GM18507 (cell line): ENCODE measurements at places on chromosomes 2 and 18.

GRCh38 chr2:240705204-240705791, 13.6 kb downstream of the AQP12A start:
- no peak for DNase-seq

DNA sequence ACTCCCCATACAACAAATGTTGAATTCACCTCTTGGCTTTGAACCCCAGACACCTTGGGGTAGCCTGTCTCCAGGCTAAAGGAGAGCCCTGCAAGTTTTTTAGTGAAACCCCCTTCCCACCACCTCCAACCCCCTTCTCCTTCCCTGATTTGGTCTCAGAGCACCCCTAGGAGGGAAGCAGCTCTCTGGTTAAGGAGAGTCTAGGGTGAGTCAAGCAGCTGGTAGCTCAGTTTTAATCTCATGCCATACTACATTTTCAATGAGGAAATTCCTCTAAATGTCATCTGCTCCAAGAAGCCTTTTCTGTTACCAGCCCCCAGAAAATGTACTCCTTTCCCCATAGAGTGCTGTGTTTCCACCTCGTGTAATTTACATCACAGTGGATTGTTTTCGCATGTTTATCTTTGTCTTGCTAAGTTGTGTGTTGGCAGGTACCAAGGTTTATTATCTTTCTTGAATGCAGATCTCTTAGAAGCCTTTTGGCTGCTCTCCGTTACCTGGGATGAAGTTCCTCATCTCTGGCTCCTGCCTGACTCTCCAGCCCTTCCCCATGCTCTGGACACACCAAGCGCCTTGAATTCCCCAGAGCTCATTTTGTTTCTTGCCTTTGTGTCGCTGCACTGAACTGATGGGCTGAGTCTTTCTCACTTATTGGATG, 82.2 kb downstream of the ASAP2 start:
- DNase-seq, result no peak

DNA sequence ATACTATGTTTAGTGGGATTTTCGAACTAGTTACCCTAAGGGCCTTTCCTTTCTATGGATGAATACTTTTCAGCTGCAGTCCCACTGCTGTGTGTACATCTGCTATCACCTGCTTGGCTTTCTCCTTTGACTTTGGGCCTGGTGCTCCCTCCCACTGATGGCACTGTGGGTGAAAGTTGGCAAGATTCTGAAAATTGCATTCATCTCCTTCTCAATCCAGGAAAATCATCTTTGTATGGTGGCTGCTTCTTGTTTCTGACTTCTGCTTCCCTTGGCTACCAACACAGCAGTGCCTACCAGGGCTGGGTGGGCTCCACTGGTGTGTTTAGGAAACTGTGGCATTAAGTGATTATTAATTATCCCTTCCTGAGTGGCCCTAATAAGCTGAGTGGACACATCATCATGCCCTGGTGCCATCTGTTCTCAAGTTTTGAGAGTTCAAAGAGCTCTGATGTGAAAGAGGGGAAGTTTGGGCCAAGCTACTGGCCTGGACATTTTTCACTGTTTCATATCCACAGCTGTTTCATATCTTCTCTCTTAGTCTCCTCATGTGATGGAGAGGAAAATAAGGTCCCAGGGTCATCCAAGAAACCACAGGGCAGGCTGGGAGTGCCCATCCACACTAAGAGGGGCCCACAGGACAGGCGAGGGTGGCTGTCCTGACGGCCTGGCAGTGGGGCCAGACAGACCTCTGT, 16.7 kb downstream of the HK2 start:
- DNase-seq, result no peak

DNA sequence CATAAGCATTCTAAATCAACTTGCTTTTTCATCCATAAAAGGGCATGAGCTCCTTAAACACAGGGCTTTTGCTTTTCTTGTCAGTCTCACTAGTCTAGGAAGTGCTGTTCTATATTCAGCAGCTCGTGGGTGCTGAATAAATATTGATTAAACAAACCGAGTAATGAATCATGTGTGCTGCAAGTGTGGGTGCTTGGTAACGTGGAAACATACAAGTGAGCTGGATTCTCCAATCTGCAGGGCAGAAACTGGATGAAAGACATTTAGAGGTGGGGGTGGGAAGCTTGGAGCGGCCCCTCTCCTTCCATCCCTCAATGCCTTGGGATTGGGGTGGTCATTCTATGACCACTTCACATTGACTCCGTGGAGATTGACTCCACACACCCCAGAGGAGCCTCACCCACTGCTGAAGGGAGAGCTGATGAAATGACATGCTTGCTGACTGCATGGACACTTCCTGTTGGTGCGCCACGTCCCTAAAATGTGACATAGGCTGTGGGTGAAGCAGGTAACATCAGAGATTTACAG, 114.6 kb downstream of the DOCK10 start:
- DNase-seq, result no peak

DNA sequence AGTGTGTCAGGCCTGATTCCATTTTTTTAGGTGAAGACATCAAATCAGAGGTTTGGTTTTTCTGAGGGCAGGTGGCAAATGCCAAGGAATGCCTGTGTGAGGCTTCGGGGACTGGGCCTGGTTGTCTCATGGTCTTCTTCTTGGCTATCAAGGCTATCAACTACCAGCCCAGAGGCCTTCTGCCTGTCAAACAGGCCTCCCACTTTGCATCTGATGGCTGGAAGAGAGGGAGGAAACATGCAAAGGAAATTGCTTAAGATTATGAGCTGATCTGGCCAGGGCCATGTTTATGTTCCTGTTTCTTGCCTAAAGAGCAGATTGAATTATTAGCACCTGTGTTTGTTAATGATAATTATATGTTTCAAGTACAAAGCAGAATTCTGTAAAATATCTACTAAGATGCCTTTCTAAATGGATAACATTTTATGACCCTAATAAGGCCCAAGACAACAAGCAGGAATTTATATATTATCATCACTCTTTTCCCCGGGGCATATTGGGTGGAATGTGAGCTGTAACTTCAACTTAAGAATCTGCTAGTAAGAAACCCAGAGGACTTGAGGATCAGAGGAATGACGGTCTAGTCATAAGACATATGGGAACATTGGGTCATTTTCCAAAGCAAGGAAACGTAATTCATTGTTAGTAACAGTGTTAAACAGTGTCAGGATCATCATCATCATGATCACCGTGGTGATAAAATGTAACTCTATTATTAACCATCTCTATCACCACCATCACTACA, 123.2 kb downstream of the LYPD6B start:
- DNase-seq, result no peak

DNA sequence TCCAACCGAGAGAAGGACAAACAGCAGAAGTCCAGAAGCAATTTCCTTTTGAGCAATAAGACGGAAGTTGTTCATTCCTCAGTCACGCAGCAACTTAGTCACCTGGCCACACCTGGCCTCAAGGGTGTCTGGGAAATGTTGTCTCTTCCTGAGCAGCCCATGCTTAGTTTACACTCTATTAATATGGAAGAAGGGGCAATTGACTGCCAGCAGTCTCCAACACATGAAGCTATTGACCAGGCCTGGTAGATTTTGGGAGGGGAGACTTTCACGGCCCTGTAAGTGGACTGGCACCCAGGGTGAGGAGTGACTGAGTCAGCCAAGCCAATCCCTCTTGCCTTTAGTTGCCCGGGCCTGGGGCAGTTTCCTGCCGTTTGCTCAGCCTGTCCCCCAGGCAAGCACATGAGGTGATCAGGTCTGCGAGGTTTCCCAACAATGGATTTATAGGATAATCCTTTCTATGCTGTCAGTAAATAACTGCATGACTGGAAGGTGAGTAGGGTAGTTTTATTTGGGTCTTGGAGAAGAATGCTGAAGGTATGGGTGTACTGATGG, 43.8 kb upstream of the PPP4R1 start:
- no peak for DNase-seq

- DNase-seq, result no peak
Measured at GRCh38 chr2:144937910-144938709, 418.2 kb upstream of the ZEB2 start.

DNA sequence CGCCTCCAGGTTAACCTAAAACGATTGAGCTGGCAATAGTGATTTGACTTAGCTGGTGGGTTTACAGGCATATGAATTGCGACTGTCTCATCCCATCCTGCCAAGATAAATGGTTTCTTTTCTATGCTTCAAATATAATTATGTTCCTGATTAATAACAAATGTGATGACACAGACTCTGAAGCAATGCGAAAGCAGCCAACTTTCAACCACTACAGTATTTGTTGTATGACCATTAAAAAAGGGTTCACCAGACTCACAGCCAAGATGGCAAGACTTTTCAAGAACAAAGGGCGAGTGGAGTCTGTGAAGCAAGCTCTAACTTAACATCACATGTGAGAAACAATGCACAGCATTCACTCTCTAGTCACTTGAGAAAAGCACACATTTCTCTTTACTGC, 186.6 kb downstream of the PID1 start:
- DNase-seq, result no peak

GRCh38 chr2:86193901-86194567, 1.2 kb downstream of the IMMT start:
- DNase-seq, result no peak

- DNase-seq, result no peak
Measured at GRCh38 chr2:42768706-42769256, 4.8 kb upstream of the OXER1 start.

DNA sequence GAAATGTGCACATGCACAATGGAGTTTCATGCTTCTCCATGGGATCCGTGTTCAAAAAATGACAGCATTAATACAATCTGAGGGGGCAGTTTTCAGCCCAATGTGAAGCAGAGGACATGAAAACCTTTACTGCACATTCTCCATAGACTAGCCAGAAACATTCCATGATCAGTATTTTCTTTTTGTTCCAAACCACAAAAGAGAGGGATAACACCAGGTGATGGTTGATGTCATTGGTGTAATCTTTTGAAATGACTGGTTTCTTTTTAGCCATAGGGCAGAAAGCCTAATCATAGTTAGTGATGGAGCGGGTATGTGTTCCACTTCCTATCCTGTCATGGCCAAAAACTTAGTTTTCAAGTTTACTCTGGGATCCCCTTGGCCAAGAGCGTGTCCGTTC, 1.8 kb upstream of the KYNU start:
- no peak for DNase-seq

- DNase-seq, result no peak
Measured at GRCh38 chr2:203713381-203713780, 6.9 kb downstream of the CD28 start.

- DNase-seq, result no peak
Measured at GRCh38 chr2:68857202-68857845, 13.9 kb downstream of the BMP10 start.

- DNase-seq, result no peak
Measured at GRCh38 chr2:53366543-53366942, 401.1 kb upstream of the CHAC2 start.

- no peak for DNase-seq
Measured at GRCh38 chr2:28349546-28350165, 43.0 kb upstream of the FOSL2 start.

DNA sequence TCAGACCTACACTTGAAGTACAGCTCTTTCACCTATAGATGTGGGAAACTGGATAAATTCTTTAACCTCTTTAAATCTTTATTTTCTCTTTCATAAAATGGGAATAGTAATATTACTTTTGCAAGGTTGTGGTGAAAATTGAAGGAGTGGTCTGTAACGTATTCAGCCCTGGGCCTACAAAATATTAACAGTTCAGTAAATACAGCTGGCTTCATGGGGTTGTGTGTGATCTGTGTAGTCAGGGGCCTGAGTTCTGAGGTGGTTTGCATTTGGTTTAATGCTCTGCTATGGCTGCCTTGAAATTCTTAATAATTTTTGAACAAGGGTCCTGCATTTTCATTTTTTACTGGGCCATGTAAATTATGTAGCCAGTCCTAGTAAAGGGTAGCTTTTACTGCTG, 16.8 kb upstream of the EML6 start:
- no peak for DNase-seq

DNA sequence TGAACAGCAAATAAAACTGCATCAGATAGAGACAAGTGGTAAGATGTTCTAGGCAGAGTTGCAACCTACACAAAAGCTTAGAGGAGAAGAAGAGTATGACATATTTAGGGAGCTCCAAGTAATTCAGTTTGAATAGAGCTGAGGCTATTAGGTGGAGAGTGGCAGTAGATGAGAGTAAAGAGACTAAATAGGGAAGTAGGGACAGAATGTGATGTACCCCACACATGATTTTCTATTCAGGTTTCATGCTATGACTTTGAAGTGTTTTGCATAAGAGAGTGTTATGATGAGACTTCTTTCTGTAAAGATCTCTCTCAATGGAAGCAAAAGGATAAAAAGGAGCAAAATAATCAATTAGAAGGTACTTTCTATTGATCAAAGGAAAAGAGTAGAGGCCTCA, 206.8 kb upstream of the ERBB4 start:
- DNase-seq, result no peak

- DNase-seq, result no peak
Measured at GRCh38 chr2:17979707-17980106, 101.2 kb downstream of the KCNS3 start.

- no peak for DNase-seq
Measured at GRCh38 chr2:177244244-177244771, 20.2 kb downstream of the NFE2L2 start.

- no peak for DNase-seq
Measured at GRCh38 chr18:42533009-42533575, 578.1 kb downstream of the PIK3C3 start.

DNA sequence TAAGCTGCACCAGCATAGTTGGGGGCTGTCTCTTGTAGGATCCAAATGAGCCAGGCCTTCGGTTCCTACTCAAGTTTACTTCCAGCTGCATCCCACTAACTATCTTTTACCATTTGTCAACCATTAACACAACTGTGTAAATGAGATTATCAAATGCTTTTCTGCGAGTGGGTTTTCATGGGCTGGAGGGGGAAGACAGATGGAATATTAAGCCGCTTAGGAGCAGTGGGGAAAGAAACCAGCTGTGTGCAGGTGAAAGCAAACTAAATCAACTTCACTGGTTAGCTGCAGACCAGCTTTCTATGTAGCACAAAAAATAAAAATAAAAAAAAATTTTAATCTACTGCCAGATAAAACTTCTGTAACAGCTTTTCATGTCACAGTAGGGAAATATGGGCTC, 307.3 kb upstream of the FBXO11 start:
- DNase-seq, result no peak

- no peak for DNase-seq
Measured at GRCh38 chr18:77392321-77392720, 142.7 kb downstream of the GALR1 start.

DNA sequence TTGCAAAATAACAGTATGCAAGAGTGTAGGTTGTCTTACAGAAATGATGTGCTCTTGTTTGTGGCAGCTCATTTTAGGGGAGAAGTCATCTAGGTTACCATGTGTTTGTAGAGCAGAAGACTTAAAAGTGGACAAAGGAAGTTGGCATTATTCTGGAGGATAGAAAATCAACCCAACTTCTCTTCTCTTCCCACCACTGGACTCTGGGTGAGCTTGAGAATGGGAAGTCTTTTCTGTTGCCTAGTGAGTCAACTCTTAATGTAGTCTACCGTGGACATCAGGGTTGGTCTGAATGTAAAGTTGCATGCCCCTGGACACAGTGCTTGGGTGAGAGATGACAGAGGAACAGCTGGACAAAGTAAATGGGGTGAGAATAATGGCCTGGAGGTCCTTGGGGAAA, 98.3 kb downstream of the FMNL2 start:
- no peak for DNase-seq

DNA sequence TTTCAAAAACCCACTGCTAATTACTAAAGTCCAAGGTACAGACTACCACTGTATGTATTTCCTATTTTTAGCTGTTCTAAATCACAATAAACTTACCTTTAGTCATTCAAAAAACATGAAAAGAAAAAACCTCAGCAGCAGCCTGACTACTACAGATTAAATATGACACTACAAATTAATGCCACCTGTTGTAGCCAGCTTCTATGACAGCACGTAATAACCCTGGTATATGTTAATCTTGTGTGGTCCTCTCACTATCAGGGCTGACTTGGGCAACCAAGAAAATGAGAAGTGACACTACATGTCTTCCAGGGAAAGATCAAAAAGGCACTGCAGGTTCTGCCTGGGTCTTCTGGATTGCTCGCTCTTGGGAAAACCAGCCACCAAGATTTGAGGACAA, 90.6 kb upstream of the FAM124B start:
- DNase-seq, result no peak
